RPMI7951 (cell line): ENCODE measurements at places on chromosomes 5 and 9.

GRCh38 chr9:134371731-134372130 lies 45.5 kb downstream of the RXRA start:
- DNase-seq: no peak

DNA sequence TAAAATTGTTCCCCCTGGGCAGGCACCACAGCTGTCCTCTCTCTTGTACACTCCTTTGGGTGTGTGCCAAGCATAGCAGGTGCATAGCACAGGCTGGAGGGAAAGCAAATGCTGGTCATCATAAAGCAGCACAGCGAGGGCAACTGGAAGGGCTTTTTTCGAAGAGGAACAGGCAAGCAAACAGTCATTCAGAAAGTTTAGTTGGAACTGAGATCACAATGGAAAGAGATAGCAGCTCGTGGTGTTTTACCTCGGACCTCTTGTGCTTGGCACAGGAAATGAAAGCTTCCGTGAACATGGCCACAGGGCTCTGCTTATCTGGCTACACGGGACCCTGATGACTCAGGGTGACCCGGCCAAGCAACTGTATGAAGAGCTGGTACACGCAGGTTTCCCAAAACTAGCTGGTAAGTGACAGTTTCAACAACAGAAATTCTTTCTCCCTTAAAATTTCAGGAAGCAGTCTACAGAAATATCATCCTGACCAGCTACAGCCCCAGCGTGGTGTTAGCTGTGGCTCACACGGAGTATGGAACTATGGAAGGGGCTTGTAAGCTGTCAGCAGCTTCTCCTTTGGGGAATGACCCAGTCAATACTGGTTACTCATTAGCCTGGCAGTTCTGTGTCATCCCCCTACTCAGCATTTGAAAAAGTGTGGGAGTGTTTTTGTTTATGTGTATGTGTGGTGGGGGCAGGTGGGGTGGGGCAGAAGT lies 48.1 kb downstream of the POC5 start:
- DNase-seq: peak; percentile 68

DNA sequence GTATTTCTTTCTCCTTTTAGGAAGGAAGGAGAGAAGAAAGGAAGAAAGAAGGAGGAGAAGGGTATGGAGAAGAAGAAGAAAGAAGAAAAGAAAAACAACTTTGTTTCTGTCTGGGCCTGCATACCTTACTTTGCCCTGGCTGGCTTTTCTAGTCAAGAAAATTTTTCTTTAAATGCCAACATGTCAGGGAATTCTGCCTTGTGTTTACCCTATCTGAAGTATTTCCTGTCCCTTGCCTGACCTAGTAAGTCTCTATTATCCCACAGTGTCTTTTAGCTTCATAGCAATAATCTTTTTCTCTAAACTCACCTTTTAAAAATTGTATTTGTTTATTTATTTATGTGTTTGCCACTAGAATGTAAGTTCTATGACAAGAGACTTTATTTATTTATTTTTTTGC lies 1864.1 kb downstream of the EFNA5 start:
- DNase-seq: no peak

DNA sequence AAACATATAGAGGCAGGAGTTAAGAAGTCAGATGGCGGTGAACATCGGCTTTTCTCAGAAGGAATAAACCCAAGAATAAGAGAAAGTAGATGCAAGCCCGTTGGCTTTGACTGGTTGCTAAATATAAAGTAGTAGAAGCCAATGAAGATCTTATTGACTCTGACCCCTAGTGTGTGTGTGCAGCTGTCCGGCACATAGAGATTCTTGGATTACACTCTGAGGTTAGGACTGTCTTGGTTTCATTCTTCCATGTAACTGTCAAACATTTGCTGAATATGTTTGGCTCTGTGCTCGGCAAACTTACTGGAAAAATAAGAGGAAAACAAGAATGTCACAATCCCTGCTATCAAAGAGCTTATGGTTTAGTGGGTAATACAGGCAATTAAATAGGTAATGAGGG lies 54.9 kb downstream of the ASTN2 start:
- no peak for DNase-seq

DNA sequence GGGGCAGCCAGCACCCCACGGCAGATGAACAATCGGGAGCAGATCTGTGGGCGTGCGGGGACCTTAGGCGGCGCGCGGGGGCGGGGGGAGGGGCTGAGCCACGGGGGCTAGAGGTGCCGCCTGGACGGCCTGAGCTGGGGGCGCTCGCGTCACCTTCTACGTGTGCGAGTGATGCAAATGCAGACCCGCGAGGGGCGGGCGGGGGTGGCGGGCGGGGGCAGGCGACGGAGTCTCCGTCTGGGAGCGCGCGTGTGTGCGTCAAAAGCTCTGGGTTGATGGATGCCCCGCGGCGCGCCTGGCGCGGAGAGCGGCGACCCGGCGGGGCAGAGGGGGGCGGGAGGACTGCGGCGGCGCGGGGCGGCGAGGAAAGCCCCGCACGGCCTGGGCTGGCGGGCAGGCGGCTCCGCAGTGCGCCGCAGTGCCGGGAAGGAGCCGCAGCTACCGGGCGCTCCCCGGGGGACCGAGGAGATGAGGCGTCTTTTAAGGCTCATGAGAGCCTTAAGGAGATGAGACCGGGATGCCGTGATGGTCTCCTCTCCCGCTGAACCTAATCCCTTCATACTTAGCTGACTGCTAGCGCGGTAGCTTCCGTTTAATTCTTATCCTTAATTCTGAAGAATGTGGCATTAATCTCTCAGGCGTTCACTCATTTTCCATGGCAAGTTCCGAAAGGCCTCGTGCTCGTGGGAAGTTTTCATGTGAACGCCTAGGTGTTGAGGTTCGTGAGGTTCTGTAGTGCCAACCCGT lies 1.5 kb downstream of the SV2C start:
- DNase-seq: no peak

GRCh38 chr5:107840592-107840991 lies 169.9 kb upstream of the EFNA5 start:
- DNase-seq: no peak

GRCh38 chr5:51380603-51381207 lies 2.5 kb upstream of the ISL1 start:
- DNase-seq: peak; percentile 6

DNA sequence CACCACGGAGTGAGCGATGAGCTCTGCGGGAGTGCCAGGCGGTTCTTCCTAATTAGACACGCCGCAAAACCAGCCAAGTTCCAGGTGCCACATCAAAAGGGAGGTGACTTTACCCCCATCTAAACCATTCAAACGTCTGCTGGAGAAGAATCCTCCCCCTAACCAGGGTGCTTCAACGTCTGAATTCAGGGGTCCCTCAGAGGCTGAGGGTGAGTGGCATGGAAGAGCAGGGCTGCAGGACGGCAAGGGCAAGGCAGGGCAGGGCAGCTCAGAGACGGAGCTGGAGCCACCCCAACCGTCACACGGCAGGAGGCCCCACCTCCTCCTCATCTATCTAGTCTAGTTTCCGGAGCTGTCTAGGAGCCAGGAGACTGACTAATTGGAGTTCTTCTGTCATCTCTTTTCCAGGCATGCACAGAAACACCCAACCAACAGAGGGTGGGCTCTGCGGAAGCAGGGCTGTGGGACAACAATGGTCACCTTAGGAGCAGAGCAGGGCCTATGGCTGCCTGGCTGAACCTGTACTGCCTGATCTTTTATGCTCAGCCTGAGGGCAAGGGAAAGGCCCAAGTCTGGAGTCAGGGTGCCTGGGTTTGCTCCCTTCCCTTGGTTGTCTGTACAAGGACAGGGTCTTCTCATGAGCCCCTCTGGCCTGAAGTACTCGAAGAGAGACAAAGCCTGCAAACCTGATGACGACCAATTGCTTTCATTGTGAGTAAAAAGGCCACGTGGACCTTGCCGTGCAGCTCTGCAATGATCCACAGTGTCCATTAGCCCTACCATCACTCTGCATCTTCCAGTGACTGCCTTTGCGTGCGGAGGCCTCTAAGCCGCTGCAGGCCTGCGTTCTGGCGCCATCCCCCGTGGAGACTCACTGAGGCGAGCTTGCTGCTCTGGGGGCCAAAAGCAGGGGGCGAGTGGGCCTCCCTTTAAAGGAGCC lies 81.0 kb upstream of the SLC25A51 start:
- peak; percentile 67 for DNase-seq

DNA sequence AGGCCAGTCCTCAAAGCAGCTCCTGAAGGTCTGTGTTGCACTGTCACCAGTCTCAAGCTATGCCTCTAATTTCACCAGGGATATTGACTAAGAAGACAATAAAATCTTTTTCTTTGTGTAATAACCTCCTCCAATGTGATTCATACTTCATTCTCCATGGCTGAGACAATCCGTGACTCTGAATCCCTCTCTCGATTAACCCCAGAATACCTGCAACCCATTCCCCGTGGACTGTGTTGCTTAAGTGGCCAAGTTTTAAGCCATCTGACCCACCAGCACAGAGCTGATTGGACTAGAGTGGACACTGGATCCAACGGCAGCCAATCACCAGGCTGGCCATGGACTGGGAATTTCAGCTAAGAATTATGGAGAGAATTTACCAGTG lies 5.4 kb upstream of the CCIN start:
- no peak for DNase-seq

DNA sequence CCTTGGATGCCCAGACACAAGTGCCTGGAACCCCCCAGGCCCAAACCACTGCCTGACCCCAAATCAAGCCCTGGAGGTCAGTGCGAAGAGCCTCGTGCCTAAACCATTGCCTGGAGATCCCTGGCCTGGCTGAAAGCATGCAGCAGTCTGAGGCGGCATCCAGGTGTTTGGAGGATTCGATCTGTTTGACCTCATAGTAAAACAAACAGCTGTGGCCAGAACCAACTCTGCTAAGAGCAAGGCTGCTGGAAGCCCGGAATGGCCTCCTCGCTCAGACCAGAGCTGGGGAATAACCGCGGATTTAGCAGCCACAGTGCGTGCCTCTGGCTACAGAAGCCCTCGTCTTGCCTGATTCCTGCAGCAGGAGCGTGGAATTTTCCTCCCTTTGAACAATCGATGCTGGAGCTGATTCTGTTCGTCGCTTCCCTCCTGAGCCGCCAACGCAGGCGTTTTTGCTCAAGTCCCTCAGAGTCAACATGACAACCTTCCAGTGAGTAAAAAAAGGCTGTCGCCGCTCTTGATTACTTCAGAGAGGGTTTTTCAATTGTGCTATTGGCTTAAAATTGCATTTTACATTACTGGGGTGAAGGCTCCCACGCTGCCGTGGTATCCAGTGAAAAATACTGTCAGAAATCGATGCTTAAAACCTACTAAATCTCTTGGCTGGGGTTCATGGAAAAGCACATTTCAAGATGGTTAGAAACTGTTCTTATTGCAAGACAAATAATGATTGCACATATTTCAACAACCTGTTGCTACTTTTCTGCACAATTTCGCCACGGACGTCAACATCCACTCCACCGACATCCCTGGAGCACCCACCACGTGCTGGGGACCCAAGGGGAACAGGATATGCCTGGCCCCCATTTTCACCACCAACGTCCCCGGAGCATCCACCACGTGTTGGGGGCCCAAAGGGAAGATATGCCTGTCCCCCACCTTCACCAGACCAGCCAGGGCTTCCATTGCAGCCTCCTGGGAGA lies 190.0 kb downstream of the OLFM1 start:
- no peak for DNase-seq
